ENCODE measurements at places on chromosomes 12 and 14.
A peak's percentile ranks its signal among the peaks of the same experiment; 100 is the strongest.

DNA sequence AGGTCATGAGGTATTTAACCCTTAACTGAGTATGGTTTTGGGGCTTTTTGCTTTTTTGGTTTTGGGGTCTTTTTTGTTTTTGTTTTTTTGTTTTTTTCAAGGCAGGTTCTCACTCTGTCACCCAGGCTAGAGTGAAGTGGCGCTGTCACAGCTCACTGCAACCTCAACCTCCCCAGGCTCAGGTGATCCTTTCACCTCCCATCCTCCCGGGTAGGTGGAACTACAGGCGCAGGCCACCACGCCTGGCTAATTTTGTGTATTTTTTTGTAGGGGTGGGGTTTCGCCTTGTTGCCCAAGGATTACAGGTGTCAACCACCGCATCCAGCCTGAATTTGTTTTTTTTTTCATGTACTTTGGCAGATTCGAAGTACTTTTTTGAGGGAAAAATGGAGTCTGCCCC is 19.9 kb downstream of the RAP1B start:
- no peak for DNase-seq

DNA sequence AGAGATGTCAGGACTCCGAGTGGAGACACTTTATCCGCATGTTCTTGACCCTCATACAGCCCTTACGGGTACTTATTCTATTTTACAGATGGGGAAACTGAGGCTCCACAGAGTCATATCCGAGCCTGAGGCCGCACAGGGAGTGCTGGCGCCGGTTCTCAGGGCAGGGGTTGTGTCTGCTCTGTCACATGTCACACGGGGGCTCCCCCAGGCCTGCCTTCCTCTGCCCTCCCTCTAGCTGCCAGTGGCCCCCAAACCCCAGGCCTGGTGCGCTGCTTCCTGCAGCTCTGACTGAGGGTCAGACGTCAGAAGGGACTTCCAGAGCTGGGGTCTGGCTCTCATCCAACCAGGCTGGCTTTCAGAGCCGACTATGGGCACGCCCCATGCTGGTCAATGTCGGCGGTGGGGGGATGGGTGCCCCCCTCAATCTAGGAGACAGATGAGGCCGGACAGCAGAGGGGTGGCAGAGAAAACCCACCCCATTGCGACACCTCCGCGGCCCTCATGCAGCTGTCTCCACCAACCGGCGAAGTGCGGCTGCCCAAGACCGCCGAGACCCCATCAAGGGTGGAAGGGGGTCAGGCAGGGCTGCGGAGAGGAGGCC is 811 bp upstream of the INF2 start:
- no peak for DNase-seq

GRCh38 chr14:24058260-24058950 is 6.6 kb downstream of the CARMIL3 start:
- peak; percentile 31 for DNase-seq

GRCh38 chr12:9148926-9149325 is 33.2 kb upstream of the A2M start:
- DNase-seq = no peak

- DNase-seq = no peak
Measured at GRCh38 chr14:68890173-68890931, 88.8 kb downstream of the ACTN1 start.

DNA sequence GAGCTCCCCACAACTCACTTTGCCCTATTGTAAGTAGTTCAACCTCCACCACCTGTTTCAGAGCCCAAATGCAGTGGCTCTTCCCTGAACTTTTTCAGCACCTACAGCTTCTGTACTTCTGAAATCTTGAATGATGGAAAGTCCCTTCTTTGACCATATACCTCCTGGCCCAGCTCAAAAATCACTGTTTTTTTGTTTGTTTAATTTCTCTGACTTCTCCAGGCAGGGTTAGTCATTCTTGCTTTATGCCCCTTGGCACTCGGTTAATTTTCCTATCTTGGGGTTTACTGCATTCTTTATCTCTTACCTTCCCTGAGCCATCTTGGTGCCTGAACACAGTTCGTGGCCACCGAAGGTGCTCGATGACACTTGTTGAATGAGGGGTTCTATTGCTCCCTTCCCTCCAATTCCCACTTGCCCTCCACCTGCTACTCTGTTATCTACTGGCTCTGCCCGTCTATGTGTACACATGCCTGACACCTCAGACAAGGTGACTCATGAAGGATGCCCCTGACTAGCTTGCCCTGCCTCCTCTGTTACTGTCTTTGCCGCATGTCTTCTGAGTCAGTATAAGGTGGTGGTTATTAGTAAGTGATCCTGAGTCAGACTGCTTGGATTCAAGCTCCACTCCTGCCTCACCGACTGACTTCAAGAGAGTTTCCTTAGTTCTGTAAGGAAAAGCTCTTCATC is 4.4 kb downstream of the AMHR2 start:
- DNase-seq = peak; percentile 18

- no peak for DNase-seq
Measured at GRCh38 chr12:93593843-93594242, 21.4 kb downstream of the SOCS2 start.

DNA sequence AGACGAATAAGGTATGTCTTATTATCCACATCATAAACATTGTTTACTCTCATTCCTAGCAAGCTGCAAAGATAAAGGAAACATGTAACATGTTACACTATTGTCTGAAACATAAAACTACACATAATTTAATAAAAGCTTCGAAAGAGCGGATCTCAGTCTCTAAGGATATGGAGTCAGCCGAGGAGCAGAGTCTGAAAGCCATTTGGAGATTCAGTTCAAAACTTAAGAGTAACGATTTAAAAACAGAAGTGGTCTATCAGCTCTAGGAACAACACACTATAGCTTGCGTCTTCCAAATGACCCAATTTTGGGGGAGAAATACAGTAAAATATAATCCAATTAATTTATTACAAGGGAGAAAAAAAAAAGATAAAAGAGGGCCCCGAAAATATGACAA is 775 bp downstream of the NEMF start:
- no peak for DNase-seq

DNA sequence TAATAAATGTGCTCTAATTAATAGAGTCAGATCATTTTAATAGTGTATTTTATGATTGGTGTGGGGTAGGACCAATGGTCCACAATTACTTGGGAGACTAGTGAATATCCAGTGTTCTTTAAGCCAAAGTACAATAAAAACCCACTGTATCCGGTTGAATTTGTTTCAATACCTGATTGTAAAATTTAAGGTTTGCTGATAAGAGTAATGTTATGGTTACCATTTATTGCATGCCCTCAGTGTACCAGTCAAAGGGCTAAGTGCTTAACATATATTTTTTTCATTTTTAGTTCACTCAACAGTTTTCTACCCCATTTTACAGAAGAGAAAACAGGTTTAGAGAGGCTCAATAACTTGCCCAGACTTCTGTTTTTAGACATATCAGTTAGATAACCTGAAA is 97.9 kb upstream of the ATF1 start:
- DNase-seq = no peak

DNA sequence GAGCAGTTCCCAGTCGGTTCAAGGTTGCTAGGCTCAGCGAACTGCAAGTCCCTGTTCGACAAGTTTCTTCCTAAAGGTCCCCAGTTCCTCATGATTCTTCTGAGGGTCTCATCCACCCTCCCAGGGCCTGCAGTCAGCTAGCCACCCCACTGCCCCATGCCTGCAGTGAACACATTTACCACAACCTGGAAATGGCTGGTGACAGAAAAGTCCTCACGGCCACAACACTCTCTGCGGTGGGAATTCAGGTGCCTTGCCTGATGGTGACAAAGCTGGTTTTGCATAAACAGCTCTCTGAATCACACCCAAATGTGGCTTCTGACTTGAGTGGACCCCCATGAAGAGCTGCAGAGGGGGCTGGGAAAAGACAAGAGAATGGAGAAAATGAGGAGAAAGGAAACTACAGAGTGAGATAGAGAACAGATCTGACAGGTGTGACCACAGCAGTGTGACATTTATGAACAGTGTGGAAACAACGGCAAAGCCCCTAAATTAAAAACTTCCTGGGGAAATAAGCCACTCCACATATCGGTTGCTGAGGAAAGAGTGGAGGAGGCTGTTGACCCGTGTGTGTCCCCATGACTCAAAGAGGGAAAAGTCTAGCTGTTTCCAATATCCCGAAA is 1.3 kb upstream of the CD27 start:
- DNase-seq = no peak

GRCh38 chr12:84497819-84498218 is 414.8 kb downstream of the SLC6A15 start:
- no peak for DNase-seq

DNA sequence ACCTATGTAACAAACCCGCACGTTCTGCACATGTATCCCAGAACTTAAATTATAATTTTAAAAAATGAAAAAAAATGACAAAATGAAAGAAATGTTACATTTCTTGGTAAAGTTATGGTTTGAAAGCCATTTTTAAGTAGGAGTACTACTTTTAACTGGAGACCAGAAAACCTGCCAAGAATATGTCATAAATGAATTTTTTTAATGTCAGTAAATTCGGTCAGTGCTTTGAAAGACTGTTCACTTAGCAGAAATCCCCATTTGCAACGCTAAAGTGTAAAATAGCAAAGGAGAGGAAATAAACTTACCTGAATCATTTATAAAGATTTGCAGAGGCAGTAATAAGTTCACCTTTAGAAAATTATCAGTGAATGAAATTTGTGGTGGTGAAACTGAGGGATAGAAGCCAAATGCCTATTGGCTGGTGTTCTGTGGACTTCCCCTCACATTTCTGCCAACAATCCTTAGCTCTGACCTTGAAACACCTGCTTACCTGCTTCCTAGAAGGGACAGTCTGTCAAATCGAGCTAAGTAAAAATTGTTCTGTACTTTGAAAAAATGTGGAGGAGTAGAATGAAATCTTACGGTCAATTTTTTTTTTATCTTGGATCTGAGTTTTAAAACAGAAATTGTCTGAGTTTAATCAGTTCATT is 714.2 kb downstream of the SLC6A15 start:
- no peak for DNase-seq

DNA sequence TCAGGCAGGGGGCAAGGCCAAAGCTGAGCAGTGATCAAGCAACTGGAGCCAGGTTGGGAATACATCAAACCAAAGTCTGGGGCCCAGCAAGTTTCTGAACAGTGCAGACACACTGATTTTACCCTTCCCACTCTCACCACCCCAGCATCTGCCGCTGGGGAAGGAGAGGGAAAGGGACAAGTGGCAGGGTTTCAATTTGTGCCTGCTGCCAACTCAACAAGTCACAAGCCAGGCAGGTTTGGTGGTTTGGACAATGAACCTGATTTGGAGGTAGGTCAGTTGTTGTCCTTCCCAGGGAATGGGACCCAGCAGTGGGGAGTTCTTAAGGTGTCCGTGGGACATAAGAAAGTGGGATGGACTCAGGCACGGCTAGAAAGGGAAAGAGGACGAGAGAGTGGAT is 151.9 kb upstream of the NOS1 start:
- DNase-seq = no peak

DNA sequence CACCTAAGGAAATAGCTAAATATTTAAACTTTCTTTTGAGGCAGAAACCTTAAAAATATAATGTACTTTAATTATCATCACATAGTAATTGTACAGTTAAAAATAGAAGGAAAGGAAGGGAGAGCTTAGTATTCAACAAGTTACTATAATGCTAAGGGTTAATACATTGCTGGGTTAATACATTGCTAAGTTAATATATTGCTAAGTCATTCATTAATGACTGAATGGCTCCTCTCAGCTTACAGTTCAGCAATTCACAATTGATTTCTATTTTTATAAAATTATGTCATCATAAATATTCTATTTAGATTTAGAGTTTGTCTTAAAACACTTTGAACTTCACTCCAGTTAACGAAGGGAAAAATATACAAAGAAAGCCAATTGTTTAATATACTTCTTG is 207.9 kb downstream of the BMP4 start:
- DNase-seq = no peak

DNA sequence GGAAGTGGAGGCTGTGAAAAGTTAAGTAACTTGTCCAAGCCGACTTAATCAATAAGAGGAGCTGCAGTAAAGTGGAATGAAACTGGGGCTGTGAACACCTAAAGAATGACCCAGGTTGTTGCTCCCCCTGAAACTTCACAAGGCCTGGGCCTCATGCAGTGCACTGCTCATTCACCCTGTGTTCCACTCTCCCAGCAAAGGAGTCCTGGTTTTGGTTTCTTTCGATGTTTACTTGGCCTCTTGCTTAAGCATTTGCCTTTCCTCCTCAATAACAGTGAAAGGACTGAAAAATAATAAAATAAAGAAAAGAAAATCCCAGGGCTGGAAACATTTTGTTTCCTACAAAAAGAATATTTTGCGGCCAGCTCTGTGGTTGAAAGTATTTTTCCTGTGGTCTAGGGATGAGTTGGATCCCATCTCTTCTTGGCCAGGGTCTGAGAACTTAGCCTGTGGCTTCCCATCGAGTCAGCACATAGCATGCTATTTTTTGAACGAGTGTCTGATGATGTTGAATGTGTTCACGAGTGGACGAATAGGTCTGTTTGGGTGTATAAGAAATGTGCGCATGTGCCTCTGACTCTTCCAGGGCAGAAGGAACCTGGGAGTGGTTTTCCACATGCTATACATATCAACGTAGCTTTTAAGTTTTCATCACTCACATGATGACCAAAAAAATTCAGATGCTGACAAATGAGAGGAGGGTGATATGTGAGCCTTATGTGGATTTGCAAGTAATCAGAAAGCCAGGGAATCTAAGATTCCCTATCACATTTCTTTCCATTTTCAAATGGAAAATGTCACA is 349.8 kb downstream of the ZFP36L1 start:
- peak; percentile 67 for DNase-seq

DNA sequence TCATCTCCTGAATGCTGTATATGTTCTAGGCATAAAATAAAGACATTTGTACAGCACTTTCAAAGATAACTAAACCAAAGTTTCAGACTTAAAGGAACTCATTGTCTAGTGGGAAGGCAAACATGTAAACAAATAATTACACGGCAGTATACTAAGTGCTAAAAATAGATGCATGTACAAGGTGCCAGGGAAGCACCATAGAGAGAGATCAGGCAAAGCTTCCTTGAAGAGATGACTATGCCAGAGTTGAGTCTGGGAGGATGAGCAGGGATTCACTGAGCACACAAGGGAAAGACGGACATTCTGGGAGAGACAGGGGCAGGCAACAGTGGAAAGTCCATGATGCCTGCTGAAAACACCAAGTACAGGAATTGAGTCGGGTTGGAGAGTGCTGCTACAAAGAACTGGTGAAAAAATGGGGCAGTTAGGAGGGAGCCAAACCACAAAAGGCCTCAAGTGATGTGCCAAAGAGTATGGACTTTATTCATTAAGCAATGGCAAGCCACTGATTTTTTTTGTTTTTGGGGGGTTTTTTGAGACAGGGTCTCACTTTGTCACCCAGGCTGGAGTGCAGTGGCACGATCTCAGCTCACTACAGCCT is 26.8 kb downstream of the ANKS1B start:
- no peak for DNase-seq

DNA sequence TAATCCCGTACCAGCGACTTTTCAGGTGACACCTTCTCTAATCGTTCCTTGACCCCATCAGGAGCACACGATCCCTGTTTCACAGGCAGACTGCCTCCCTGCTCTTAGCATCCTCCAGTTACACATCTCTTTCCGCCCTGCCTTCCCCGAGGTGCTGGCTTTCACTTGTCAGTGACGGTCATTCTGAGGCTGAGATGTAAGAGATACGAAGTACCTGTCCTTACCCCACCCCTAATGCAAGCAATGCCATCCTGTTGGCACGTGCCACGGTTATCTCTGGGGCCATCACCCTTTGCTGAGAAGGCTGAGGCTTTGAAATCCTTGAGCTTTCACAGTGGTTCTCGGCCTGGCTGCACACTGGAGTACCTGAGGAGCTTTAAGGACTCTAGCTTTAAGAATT is 24.4 kb downstream of the B4GALNT3 start:
- DNase-seq = no peak

- peak; percentile 65 for DNase-seq
Measured at GRCh38 chr14:81246461-81247270, 25.9 kb upstream of the GTF2A1 start.

Measured in AG09319 (cell line).